Stimulated activated CD8-positive, alpha-beta memory T cell treated with anti-CD3 and anti-CD28 coated beads, Interleukin-7, amount 100 ng/mL, for 4 hours (primary cell): ENCODE measurements at places on chromosomes 4 and X.

- DNase-seq: no peak
These were observed 1536.4 kb upstream of the TENM3 start for GRCh38 chr4:180706766-180707165.

- DNase-seq: no peak
These were observed 4.2 kb downstream of the LNX1 start for GRCh38 chr4:53587135-53587534.

DNA sequence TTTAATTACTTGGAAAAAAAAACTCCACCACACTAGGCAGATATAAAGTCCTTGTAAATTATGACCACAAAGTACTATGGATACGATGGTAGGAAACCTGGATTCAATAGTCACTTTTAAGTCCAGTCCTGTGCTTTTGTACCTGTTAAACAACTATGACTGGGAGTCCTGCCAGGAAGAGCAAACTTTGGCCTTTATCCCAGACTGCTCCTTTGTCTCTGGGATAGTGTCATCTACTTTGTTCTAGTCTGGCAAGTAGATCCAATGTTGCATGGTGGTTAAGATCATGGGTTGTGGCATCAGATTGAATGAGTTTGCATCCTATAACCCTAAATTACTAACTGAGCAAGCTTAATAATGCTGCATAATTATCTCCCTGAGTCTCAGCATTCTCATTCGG lies 175.3 kb upstream of the FGF13 start:
- no peak for DNase-seq

GRCh38 chr4:112951362-112952312 lies 97.8 kb upstream of the ANK2 start:
- DNase-seq: no peak

DNA sequence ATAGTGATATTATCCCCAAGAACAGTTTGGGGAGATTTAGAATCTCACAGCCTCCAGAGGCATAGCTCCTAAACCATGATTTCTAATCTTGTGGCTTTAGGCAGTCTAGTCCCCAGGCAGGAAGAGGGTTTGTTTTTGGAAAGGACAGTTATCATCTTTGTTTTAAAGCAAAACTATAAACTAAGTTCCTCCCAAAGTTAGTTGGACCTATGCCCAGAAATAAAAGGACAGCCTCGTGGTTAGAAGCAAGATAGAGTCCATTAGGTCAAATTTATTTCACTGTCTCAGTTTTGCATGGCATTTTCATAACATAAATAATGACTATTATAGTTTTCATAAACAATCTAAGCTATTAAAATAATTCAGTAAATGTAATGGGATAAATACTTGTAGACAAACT lies 120.5 kb downstream of the MAGEC2 start:
- no peak for DNase-seq

GRCh38 chr4:154502111-154502510 lies 10.5 kb upstream of the DCHS2 start:
- no peak for DNase-seq

DNA sequence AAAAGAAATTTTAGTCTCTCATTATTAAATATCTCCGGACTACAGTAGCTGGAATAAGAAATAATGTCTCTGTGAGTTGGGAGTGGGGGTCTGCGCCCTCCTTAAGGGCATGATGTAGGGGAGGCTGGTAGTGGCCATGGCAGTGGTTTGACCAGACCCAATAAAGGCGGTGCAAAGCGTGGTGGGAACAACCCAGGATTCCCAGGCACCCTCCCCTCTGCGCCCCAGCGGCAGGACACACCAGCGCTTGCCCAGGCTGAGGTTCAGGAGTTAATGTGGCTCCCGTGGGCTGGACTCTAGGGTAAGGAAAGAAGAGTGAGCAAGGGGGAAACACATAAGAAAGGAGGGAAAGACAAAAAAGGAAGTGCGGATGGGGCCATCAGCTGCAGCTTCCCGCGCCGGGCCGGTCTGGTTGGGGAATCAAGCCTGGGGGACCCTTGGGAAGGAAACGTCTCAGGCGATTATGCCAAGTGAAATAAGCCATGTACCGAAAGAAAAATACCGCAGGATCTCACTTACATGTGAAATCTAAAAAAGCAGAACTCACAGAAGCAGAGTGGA lies 157.5 kb upstream of the SMIM31 start:
- no peak for DNase-seq

DNA sequence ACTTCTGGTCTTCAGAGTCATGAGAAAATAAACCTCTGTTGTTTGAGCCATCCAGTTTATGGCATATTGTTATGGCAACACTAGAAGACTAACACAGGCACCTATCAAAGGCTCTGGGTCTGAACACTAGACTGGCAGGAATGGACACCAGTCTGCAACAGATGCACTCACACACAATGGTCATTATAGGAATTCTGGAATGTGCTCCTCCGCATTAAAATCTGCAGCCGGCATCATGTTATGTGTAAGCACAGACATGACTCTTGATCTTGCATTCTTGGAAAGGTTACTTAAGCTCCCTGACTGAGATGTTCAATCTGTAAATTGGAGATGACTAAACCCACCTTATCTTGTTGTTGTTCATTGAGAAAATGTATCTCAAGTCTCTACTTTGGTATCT lies 112.3 kb upstream of the ZNF518B start:
- no peak for DNase-seq

DNA sequence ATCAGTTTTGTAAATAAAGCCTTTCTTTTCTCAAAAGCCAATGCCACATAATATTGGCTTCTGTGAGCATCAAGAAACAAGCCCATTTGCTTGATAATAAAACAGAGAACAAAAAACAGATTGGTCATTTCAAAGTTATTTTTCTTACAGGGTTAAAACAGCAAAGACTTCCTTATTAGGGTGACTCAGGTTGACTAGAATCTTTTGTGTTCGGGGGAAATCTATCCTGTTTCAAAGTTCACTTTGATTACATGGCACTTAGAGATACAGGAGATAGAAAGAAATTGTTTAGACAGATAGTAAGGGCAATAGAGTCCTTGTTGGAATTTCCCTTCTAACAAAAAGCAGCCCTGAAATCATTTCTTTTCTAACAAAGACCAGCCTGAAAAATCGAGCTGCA lies 170.0 kb upstream of the GLRA2 start:
- DNase-seq: no peak

GRCh38 chr4:79211490-79211889 lies 114.4 kb downstream of the NAA11 start:
- no peak for DNase-seq

DNA sequence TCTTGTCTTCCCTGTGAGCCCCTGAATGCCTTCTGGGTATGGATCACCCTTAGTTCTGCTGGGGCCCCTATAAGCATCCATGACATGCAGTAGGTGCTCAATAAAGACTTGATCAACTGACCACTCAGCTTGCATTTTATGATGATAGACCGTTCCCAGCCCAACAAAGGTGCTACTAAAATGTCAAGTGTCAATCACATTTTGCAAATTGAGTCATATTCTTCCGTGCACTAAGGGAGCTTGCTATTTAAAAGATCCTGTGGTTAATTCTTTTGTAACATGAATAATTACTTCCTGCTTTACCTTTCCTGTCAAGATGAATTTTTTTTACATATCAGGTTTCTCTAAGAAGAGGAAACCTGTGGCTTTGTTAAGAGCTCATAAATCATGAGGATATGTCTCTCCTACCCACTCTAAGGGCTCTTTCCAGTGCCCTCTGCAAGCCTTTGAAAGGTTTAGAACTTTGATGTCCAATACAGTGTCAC lies 47.6 kb downstream of the SH3KBP1 start:
- DNase-seq: no peak

DNA sequence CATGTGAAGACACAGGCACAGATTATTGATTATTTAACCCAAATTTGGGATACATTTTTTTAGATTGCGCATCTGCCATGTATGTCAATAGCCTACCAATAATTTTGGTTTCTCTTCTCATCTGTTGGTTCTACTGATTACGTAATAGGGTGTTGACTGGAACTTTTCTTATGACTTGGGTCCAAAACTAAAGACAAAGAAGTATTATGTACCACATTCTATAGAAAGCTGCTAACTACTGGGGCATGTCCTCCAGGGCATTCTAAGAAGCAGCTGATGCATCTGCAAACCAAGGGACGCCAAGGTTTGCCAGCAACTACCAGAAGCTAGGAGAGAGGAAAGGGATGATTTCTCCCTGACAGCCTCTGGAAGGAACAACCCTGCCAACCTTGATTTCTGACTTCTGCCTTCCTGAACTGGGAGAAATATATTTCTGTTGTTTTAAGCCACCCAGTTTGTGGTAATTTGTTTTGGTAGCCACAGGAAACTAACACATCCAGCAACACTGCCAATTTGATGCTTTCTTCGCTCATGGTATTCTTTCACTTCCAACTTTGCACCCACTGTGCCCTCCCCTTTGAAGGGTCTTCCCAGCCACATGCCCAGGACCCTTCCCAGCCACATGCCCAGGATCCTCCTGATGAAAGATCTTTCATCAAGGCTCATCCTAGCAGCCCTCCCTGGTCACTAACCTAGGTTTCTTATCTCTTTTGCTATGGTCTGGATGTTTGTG lies 15.9 kb upstream of the TLR1 start:
- DNase-seq: no peak

DNA sequence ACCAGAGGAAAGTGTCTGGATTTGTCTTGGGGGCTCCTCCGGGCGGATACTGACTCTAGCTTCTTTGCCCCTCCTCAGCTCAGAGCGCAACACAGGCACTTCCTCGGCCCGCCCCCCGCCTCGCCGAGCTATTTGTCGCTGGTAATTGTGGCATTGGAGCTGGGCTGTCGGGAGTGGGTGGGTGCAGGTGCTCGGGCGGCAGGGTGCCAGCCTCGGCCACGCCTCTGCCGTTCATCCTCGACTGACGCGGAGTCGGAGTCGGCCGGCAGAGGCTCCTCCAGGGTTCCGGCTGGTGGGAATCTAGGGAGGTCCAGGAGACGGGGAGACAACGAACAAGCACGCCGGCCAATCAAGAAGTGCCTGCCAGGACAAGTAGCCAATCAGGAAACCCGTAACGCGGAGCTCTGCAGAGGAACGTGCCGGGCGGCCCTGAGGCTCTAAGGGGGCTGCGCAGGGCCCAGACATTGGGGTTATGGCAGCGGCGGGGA lies 3.9 kb upstream of the SYN1 start:
- DNase-seq: no peak

GRCh38 chrX:13064599-13065143 lies 20.3 kb upstream of the FAM9C start:
- no peak for DNase-seq

GRCh38 chr4:1364748-1365147 lies 17.7 kb downstream of the UVSSA start:
- DNase-seq: no peak

- DNase-seq: no peak
These were observed 188.4 kb upstream of the GNPDA2 start for GRCh38 chr4:44914748-44915147.

DNA sequence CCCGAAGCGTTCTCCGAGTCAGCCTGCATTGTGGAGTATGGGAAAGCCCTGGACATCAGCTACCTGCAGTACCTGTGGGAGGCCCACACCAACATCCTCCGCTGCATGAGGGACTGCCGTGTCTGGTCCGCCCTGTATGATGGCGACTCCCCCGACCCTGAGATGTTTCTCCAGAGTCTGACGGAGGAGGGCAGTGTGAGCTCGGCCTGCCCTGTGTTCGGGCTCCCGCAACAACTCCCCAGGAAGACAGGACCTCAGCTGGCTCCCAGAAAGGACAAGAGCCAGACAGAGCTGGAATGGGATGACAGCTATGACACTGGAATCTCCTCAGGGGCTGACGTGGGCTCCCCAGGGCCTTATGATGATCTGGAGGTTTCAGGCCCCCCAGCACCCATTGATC lies 111.3 kb downstream of the GATB start:
- no peak for DNase-seq

DNA sequence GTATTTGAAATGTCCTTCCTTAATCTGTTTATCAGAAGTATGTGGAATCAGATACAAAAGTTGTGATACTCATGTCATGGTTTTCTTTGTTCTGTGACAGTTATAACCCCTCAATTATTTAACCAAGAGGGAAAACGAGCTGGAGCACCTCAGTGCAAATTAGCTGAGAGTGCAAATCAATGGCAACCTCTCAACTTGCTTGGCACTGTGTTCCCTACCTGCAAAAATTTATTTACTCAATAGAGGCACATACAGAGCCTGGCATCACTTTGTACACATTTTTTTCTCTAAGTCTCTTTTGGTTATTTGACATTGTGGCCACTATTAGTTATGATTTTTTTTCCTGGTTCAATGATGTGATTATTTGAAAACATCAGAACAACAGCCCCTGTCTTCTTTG lies 186.2 kb downstream of the STIM2 start:
- DNase-seq: no peak

- no peak for DNase-seq
These were observed 81.0 kb downstream of the MAGED4 start for GRCh38 chrX:52265713-52266112.

- DNase-seq: no peak
These were observed 5.7 kb downstream of the CYBB start for GRCh38 chrX:37785569-37785968.

GRCh38 chr4:174604198-174604597 lies 81.9 kb upstream of the HPGD start:
- DNase-seq: no peak

- no peak for DNase-seq
These were observed 572.3 kb downstream of the RAB28 start for GRCh38 chr4:12911750-12912358.

GRCh38 chrX:34503119-34503518 lies 154.0 kb downstream of the TMEM47 start:
- DNase-seq: no peak

DNA sequence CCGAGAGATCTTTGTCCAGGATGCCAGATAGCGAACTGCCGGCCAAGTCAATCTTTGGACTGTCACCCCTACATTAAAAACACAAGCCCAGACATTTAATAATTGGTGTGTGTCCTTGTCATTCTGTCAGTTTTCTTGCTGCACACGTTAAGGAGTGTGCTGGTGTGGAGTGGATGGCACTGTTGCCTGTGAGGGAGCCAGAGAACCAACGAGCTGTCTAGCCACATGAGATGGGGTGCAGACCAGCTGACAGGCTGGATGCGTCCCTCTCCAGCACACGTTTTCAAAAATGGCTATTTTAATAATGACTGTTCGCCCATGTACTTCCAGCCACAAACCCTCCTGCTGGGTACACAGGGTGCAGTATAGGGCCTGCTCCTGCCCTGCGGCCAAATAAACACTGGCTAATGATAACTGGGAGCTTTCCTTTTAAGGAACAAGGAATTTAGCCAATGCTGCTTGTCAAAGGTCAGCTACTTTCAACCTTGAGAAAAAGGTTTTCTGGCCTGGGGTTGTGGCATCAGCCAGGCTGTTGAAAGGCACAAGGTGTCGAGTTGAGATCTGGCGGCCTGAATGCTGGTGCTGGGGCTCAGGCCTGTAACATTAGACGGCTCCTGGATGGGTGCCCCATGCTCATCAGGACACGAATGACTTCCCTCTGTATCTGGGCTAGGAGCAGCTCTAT lies 54.0 kb upstream of the MAP3K15 start:
- no peak for DNase-seq

GRCh38 chr4:72063726-72064125 lies 31.9 kb downstream of the NPFFR2 start:
- no peak for DNase-seq

GRCh38 chr4:79980448-79980847 lies 92.6 kb downstream of the ANTXR2 start:
- no peak for DNase-seq
